CD4-positive, alpha-beta T cell treated with Interferon gamma for 1 hour (primary cell): ENCODE measurements at places on chromosomes 3 and 15.

DNA sequence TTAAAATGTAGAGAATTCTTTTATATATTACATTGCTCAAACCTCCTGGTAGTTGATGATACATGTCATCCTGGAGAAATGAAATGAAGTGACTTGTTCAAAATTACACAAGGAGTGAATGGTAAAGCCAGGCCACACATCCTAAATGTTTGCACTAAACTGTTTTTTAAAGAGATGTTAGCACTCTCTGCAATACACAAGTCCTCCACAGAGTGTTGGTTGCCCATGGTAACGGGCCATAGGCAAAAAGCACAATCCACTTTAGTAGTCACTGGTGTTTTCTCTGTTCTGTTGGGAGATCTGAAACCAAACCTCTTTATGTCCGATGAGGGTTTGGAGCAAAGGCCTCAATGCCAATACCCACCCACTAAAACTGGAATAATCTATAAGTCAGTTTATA is 907.4 kb downstream of the NTRK3 start:
- no peak for DNase-seq

DNA sequence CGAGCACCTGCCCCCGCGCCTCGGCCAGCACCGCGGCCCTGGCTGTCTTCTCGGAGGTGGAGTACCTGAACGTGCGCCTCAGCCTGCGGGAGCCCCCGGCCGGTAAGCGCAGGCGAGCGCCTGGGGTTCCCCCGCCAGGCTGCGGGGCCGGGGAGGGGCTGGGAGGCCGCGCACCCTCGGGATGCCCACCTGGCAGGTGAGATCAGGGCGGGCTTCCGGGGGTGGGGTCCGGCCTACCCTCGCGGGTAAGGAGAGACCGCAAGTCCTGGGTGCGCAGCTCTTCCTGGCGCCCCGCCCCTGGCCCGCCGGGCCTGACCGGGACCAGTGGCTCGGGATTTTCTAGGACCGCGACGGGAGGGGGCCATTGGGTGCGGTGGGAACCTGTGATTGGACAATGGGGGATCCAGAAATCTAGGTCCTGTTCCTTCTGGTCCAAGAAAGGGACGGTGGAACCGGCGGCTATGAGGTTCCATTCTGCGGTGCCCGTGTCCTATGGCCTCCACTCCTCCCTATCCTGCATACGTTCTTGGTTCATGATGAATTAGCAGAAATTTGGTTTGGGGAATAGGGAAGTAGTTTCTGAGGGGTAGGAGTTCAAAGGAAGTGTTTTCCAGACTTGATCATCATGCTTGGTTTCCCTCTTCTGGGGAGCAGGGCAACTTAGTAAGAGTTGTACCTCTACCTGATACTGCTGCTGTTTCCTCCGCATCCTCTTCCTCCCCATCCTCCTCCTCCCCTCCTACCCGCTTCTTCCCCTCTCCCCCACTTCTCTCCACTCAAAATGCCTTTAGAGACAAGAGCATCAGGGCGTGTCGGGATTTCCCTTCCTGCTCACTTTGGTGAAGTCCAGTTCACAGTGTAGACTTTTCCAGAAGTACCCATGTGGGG is 808 bp downstream of the ARRDC4 start:
- DNase-seq, result peak; percentile 2

DNA sequence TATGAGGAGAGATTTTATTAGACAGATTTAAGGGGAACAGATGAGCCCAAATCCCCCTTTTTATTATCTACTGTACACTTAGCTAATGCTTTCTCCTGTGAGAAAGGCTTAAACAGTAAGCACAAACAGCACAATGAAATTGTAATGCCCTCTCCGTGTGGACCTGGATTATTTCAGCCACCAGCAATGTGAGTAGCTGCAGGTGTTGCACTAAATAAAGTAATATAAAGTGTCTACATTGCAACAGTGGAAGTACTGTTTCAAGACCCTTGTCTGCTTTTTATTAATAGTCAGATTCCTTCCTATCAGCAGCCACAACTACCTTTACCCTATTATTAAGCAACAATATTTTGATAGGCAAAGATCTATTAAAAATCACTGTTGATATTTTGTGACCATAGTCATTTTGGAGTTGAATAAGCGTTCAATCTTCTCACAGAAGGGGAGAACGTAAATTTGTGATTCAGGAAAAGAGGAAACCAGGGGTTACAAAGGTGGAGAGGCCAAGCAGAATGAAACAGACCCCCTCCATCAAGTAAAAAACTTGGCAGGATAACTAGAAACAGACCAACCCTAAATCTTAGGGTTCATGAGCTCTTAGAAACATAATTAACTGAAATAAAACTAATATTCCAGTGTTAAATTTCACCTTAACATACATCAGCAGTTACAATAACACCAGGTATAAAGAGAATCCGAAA is 422.6 kb downstream of the MECOM start:
- no peak for DNase-seq

DNA sequence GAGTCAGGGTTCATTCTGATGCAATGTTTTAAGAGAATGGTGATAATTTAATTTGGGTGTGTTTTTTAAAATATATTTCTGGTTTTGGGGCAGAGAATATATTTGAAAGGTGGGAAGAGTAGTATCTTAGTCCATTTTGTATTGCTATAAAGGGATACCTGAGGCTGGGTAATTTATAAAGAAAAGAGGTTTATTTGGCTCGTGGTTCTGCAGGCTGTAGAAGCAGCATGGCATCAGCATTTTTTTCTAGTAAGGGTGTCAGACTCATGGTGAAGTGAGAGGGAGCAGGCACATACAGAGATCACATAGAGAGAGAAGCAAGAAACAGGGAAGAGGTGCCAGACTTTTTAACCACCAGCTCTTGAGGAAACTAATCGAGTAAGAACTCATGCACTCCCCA is 152.7 kb downstream of the SHOX2 start:
- no peak for DNase-seq

GRCh38 chr3:18234717-18235335 is 190.3 kb downstream of the SATB1 start:
- DNase-seq, result no peak

GRCh38 chr3:157174290-157174648 is 14.3 kb upstream of the CCNL1 start:
- DNase-seq, result peak; percentile 27

DNA sequence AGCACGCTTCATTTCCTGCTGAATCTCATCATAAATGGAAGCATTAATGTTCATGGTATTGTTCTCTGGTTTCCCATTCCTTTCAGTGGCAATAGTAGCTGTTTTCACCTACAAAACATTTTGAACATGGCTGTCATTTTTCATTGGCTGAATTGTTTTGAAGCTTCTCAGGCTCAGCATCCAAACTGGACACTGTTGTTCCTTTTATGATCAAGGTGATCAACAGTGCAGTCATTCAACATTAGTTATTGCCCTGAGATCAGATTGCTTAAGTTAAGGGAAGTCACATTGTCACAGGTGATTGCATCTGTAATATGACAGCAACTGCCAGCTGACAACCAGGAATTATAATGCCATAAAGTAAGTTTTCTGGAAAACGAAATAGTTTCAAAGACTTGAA is 46.9 kb downstream of the SATB1 start:
- no peak for DNase-seq

DNA sequence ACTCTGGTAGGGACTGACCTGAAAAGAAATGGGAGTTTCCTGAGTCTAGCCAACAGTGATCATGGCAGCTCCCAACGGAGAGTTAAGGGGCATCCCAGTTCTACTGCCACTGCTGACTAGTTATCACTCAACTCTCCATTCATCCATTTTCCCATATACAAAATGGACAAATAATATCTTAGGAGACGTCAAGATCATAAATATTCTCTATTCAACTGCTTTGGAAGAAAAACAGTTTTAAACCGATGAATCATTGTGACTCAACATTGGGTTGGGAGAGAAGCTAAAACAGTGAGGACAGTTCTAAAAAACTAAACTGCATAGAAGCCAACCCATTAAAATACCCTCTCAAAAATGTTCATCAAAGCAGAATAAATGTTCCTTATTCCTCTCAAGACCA is 57.6 kb upstream of the CHRM5 start:
- no peak for DNase-seq

- DNase-seq, result no peak
Measured at GRCh38 chr15:63502137-63502766, 2.1 kb upstream of the USP3 start.

DNA sequence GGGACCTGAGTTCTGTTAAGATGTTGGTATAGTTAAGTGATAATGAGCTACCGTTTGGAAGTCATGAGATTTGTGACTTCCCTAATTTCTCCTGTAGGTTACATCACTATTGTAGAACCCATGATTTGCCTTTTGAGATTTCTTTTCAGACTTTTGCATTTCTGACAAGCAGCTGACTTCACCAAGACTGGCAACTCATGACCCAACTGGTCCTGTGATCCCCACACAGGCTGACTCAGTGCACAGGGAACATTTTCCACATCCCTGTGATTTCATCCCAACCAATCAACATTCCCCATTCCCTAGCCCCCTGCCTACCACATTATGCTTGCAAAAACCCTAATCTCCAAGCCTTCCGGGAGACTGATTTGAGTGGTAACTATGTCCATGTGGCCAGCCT is 242.1 kb upstream of the PDZRN3 start:
- DNase-seq, result no peak

GRCh38 chr3:45002720-45003119 is 23.4 kb upstream of the CLEC3B start:
- no peak for DNase-seq

- no peak for DNase-seq
Measured at GRCh38 chr3:124858275-124858674, 28.9 kb downstream of the ITGB5 start.

DNA sequence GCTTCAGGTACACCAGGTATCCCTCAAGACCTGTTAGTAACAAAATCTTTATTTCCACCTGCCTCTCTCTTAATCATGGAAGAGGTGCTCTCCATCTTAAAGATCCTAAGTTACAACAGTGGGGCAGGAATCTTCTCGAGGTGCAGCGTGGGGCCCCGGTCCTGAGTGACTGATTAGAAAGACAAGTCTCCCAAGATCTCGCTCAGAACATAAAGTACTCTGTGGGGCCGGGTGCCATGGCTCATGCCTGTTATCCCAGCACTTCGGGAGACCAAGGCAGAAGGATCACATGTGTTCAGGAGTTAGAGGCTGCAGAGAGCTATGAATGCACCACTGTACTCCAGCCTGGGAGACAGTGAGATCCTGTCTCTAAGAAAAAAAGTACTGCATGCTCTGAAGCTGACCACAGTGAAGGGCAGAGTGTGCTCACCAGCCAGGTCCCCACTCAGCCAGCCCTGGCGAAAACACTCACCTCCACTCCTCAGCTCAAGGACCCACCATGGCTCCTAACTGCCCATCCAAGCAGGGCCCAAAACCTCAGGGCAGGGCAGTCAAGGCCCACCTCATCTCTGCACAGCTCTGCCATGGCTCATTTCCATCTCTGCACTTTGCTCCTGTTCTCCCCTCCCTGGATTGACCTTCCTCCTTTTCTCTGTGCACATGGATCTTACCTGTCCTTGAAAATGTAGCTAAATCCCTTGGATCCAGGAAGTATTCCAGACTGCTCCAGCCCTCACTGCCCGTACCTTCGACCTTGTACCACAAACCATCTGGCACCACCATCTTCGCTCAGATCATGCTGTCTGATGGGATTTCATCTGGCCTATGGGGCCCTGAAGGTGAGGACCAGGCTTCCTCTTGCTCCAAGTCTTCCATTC is 7.1 kb downstream of the SEMA7A start:
- no peak for DNase-seq

DNA sequence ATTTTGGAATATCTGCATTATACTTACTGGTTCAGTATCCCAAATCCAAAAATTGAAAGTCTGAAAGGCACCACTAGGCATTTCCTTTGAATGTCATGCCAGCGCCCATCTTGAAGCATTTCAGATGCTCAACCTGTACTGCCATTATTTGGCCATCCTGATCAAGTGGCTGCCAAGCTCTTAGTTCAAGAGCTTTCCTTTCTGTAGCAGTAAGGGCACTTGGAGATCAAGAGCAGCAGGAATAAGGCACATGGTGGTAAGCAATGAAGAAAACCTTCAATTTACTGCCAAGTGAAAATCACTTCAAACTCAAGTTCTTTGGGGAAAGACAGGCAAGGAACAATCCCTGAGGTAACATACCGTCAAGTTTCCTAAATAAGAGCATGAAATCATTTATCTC is 10.0 kb downstream of the RHOA start:
- no peak for DNase-seq

DNA sequence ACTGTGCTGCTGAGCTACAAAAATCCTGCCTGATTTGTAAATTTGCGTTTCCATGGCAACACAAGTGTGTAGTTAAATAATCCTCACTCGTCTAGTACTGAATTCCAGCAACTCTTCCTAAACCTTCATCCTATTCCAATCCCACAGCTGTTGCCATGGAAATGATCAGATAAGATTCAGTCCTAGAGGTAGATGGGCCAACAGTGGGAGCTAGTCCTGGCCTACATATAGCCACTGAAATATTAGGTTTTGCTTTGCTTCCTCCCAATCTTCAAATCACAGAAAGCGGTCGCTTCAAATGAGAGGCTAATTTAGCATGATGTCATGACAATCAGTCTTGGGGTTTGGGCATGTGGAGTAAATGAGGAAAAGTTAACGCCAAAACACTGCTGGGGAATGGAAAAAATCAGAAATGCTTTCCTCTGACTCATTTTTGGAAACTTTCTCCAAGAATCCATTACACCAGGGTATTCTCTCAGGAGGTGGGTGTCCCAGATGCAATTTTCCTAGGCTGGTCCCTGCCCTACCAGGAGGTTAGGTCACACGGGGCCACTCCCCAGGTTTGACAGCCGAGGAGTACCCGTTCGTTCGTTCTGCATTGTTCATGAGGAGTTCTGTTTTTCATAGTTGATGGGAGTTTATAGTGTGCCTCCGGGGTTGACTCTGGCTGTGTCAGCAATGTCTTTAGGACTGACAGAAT is 159.2 kb upstream of the SLCO3A1 start:
- no peak for DNase-seq

GRCh38 chr3:58471025-58471887 is 20.6 kb upstream of the KCTD6 start:
- DNase-seq, result peak; percentile 43

DNA sequence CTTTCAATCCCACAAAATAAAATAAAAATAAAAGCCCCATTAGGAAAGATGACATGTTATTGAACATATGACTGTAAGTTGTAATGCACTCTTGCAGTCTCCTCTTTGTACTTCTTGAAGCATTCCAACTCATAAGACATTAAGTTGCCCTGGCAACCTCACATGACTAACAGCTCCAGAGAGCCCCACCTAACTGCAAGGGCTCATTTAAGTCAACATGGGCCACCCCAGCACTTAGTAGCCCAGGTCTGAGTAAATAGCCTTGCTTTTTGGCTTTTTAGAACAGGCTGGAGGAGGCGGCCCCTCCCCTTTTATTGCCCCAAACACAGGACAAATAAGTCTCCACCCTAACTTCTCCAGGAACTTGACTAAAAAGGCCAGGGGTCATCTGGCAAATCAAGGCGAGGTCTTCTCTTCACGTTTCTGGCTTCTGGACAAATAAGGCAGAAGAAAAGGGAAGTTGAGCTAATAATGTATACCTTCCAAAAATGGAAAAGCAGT is 135.1 kb downstream of the TMCO5A start:
- peak; percentile 55 for DNase-seq

DNA sequence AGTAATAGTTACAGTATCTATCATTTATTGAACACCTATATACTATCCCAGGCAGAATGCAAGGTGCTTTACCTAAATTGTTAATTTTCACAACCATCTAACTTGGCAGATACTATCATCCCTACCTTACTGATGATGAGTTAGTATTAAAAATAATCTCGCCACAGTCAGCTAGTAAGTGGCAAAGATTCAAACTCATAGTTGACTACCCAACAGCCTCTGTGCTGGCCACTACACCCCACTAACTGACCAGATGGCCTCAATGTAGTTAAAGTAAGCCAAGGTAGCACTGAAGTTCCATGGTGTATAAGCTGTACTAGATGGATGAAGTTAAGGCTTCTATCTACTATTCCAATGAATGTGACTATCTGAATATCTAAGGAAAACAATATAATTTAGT is 44.8 kb downstream of the PEAK1 start:
- no peak for DNase-seq

- DNase-seq, result no peak
Measured at GRCh38 chr3:100090669-100091005, 23.7 kb downstream of the FILIP1L start.
